ENCODE measurements at places on chromosomes 3 and 15.
A peak's percentile ranks its signal among the peaks of the same experiment; 100 is the strongest.

- no peak overlapping the region for H3K4me3 ChIP-seq
- H3K27ac ChIP-seq, result no peak overlapping the region
- H3K36me3 ChIP-seq, result peaks cover 38% of the 10 kb centered on the region
- H3K4me1 ChIP-seq, result peaks cover 19% of the 10 kb centered on the region
- no peak for DNase-seq
Observed at GRCh38 chr3:16406166-16406565, 107.3 kb downstream of the RFTN1 start.

DNA sequence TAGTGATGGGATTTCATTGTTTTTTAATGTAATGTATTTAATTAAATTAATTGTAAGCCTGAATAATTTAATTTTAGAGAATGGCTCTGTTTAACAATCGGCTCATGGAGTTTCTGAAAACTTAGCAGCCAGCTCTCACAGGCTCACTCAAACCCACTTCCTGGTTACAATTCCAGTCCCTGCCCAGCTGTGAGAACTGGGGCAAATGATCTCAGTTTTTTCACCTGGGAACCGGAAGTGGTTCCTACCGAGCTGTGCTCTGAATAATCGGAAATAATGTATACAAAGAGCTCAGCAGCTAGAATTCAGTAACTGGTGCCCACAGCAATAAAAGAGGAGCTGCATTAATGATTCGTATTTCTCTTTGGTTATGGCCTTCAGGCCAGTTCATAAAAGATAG, 244.3 kb upstream of the MCTP2 start:
- DNase-seq, result peak; percentile 27
- H3K4me3 ChIP-seq, result no peak overlapping the region
- H3K27ac ChIP-seq, result no peak overlapping the region
- H3K4me1 ChIP-seq, result peaks cover 8% of the 10 kb centered on the region

DNA sequence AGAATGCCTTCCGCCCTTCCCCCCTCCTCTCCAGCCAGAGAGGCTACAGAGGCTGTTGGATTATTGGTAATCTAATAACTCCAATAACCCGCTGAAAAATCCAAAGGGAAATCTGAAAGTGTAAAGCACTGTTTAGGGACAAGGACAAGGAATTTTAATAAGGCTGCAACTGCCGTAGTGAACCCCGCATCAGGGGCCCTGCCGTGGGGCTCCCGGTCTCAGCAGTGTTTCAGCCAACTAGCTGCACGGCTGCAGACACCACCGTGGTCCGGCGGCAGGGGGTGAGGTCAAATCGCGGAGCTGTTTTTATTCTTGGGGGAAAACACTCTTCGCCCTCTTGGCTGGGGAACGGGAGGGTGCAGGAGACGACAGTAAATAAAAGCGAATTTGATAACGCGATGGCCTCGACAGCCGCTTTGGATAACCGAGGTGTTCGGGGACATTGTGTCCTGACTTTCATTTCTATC, 6.1 kb downstream of the BCL6 start:
- peaks cover 7% of the 10 kb centered on the region for H3K36me3 ChIP-seq
- H3K4me1 ChIP-seq, result peaks cover 38% of the 10 kb centered on the region
- H3K4me3 ChIP-seq, result peak overlapping the region; percentile 94
- peak; percentile 32 for DNase-seq

DNA sequence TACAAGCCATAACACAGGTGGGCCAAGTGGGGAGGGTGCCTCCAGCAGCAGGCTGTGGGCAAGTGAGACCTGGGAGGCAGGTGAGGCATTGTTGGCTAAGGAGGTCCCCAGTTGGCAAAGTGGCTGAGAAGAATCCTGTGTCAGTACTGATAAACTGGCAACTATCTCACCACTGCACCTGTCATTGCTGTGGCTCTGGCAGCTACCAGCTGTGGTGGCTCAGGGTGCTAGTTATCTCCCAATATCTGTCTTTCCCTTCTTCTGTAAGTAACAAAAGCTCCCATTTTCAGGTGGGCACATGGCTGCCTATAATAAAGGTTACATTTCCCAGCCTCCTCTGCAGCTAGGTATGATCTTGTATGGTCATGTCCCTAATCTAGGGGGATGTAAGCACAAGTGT, 80.6 kb upstream of the RNF7 start:
- no peak for DNase-seq
- H3K36me3 ChIP-seq, result no peaks in the 10 kb centered on the region
- no peak overlapping the region for H3K27ac ChIP-seq
- peaks cover 1% of the 10 kb centered on the region for H3K4me1 ChIP-seq

DNA sequence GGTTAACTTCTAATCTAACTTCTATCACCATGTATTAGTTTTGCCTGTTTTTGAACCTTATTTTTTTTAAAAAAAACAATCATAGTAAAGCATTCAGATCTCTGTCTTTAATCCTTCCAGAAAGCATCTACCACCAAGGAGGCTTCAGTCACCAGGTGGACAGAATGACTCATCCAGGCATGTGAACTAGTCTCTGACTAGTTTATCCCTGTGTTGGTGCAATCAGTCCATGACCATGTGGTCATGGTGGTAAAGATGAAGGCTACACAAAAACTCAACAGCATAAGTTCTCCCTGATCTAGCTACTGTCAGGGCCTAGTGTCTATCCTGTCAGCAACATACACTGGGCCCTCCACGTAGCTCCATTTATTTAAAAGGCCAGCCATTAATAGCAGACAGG, 750.6 kb downstream of the AGBL1 start:
- no peak overlapping the region for H3K4me3 ChIP-seq
- DNase-seq, result no peak
- no peaks in the 10 kb centered on the region for H3K36me3 ChIP-seq
- H3K27ac ChIP-seq, result no peak overlapping the region

GRCh38 chr15:38814891-38815290, 250.3 kb upstream of the RASGRP1 start:
- no peaks in the 10 kb centered on the region for H3K36me3 ChIP-seq
- H3K4me1 ChIP-seq, result peaks cover 4% of the 10 kb centered on the region
- H3K27me3 ChIP-seq, result peaks cover 14% of the 10 kb centered on the region

DNA sequence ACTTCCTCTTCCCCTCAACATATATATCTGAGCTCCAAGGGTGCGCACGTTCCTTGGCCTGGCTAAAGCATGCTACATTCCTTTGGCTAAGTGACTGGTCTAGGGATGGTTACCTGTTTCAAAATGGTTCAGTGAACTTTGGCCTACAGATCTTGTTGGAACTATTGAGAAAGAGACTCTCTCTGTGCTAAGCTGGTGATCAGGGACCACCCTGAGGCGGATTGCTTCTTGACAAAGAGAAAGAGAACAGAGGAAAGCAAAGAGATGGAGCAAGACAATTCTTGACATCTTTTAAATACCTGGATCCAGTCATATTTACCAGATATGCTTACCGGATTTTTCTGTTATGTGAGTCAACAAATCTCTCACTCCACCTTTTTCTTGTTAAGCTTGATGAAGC, 123.1 kb downstream of the CHST2 start:
- peaks cover 2% of the 10 kb centered on the region for H3K36me3 ChIP-seq
- H3K27ac ChIP-seq, result no peak overlapping the region
- no peaks in the 10 kb centered on the region for H3K4me1 ChIP-seq
- DNase-seq, result no peak
- H3K27me3 ChIP-seq, result no peaks in the 10 kb centered on the region
- H3K4me3 ChIP-seq, result no peak overlapping the region

- H3K4me1 ChIP-seq, result peaks cover 3% of the 10 kb centered on the region
- H3K4me3 ChIP-seq, result no peak overlapping the region
- H3K36me3 ChIP-seq, result no peaks in the 10 kb centered on the region
- H3K27me3 ChIP-seq, result peaks cover 23% of the 10 kb centered on the region
Observed at GRCh38 chr3:16174976-16175901, 759 bp downstream of the GALNT15 start.

DNA sequence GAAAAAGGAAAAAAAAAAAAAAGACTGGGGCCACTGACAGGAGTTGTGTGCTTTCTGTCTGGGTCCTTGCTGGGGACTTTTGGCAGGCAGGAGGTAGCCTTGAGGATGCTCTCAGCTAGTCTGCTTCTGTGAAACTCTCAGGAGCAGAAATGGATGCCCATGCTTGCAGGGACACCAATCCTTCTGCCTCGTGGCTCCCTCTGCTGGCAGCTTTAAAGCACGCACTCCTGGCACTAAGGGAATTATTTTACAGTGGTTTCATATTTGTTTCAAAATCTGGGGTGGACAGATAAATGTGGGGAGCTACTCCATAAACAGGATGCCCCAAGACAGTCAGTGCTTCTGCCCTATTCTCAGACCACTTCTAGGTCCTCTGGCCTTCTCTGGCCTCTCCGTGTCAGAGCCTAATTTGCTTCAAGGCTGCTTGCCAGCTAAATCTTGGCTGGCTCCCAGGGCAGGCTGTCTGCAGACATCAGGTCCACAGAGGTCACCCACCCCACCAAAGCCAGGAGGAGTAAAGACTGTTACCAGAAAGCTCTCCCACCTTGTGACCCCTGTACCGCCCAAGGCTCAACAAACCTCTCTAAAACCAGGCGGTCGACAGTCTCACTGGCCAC, 17.1 kb downstream of the TRAIP start:
- H3K4me1 ChIP-seq, result peaks cover 1% of the 10 kb centered on the region
- H3K27me3 ChIP-seq, result no peaks in the 10 kb centered on the region
- H3K36me3 ChIP-seq, result peaks cover 15% of the 10 kb centered on the region
- no peak overlapping the region for H3K27ac ChIP-seq
- peak; percentile 66 for DNase-seq

- no peak for DNase-seq
- no peak overlapping the region for H3K4me3 ChIP-seq
- H3K27me3 ChIP-seq, result no peaks in the 10 kb centered on the region
Observed at GRCh38 chr3:179416681-179417080, 34.6 kb downstream of the GNB4 start.

- H3K27me3 ChIP-seq, result peaks cover 6% of the 10 kb centered on the region
- no peak overlapping the region for H3K4me3 ChIP-seq
- no peaks in the 10 kb centered on the region for H3K4me1 ChIP-seq
- no peaks in the 10 kb centered on the region for H3K36me3 ChIP-seq
- no peak overlapping the region for H3K27ac ChIP-seq
Observed at GRCh38 chr3:134466331-134466730, 19.5 kb downstream of the ANAPC13 start.

DNA sequence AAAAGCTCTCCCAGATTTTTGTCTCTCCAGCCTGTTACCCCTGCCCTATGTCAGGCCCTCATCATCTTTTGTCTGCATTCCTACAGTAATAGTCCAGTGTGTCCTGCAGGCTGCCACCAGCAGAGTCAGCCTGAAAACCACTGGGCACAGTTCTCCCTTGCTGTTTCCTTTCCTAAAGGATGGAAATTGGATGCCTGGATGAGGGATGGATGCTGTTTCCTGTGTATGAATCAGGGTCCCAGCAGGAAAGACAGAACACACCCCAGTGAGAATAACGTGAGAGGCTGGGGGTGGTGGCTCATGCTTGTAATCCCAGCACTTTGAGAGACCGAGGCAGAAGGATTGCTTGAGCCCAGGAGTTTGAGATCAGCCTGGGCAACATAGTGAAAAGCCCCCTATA, 3.3 kb upstream of the SNX33 start:
- DNase-seq, result no peak
- H3K4me3 ChIP-seq, result no peak overlapping the region
- H3K4me1 ChIP-seq, result peaks cover 16% of the 10 kb centered on the region
- H3K36me3 ChIP-seq, result peaks cover 2% of the 10 kb centered on the region
- H3K27me3 ChIP-seq, result peaks cover 4% of the 10 kb centered on the region
- H3K27ac ChIP-seq, result no peak overlapping the region

- H3K4me1 ChIP-seq, result no peaks in the 10 kb centered on the region
- H3K27ac ChIP-seq, result no peak overlapping the region
- no peak overlapping the region for H3K4me3 ChIP-seq
- DNase-seq, result no peak
- H3K27me3 ChIP-seq, result no peaks in the 10 kb centered on the region
Observed at GRCh38 chr15:44340410-44340809, 51.9 kb downstream of the GOLM2 start.

DNA sequence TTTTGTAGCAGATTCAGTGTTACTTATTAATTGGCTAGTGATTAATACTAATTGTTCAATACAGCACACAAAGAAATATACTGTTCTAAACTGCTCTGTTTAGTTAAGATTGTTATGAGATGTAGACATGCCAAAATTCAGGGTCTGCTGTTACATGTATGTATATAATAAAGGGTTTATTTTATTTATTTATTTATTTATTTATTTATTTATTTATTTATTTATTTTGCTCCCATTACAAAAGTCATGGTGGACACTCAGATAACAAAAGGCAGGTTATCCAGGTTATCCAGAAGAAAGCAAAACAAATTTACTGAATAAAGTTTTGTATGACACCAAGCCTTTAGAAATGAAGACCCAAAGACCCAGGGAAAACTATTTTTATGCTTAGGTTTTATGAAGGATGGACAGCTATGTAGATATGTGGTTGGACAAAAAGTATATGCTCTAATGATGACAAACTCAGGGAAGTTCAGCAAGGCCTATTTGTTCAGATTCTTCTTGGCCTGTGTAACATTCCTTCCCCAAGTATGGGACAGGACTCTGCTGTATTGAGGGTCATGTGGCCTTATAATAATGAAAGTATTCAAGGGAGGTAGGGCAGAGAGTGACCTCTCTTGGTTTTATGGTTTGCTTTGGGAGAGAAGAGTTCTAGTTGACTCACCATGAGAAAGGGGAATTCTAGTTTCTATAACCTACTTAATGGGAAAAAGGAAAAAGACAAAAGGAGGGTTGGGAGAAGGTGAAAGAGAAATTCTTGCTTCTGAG, 1056.8 kb downstream of the ROBO2 start:
- no peaks in the 10 kb centered on the region for H3K4me1 ChIP-seq
- DNase-seq, result no peak
- no peaks in the 10 kb centered on the region for H3K27me3 ChIP-seq
- H3K36me3 ChIP-seq, result no peaks in the 10 kb centered on the region
- H3K27ac ChIP-seq, result no peak overlapping the region
- no peak overlapping the region for H3K4me3 ChIP-seq

DNA sequence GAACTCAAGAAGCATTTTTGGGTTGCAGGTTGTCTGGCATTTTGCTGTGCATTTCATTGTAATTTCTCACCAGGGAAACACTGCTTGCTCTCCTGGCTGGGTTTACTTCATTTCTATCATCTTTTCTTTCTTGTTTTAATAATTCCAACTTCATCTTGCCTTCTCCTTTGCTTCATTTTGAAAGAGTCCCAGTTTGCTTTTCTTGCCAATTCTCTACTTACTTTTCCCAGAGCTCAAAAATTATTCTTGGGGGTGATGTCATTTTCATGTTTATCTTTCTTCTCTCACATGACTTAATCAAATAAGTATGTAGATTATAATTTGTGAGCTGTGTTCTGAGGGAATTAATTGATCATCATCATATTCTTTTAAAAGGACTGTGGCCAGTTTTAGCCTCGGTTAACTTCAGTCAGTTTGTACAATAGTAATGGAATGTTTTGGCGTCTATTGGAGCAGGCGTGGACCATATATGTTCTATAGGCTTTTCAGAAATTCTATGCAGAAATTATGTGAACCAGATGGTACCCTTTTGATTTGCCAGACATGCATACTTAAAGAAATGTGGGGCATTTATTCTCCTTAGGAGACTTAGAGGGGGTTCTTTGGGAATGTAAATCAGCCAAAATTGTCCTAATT, 30.1 kb downstream of the SH3GL3 start:
- no peak overlapping the region for H3K27ac ChIP-seq
- H3K4me1 ChIP-seq, result no peaks in the 10 kb centered on the region
- DNase-seq, result no peak

- H3K36me3 ChIP-seq, result peaks cover 22% of the 10 kb centered on the region
- DNase-seq, result no peak
- no peak overlapping the region for H3K4me3 ChIP-seq
- no peak overlapping the region for H3K27ac ChIP-seq
- H3K4me1 ChIP-seq, result peaks cover 25% of the 10 kb centered on the region
Observed at GRCh38 chr3:129311054-129311902, 32.6 kb downstream of the HMCES start.

- no peak overlapping the region for H3K4me3 ChIP-seq
- DNase-seq, result no peak
- H3K27me3 ChIP-seq, result peaks cover under 1% of the 10 kb centered on the region
Observed at GRCh38 chr3:137987723-137988122, 22.2 kb upstream of the CLDN18 start.

- no peak for DNase-seq
- no peak overlapping the region for H3K27ac ChIP-seq
- no peaks in the 10 kb centered on the region for H3K36me3 ChIP-seq
- H3K4me1 ChIP-seq, result no peaks in the 10 kb centered on the region
- H3K27me3 ChIP-seq, result peaks cover 30% of the 10 kb centered on the region
Observed at GRCh38 chr3:186209810-186210752, 101.2 kb upstream of the ETV5 start.
